ENCODE measurements at places on chromosomes 5 and 9. TPM values are rescaled to one million over a fixed set of nuclear protein-coding genes. Genes with fewer than 3 reads are reported as not detected.

DNA sequence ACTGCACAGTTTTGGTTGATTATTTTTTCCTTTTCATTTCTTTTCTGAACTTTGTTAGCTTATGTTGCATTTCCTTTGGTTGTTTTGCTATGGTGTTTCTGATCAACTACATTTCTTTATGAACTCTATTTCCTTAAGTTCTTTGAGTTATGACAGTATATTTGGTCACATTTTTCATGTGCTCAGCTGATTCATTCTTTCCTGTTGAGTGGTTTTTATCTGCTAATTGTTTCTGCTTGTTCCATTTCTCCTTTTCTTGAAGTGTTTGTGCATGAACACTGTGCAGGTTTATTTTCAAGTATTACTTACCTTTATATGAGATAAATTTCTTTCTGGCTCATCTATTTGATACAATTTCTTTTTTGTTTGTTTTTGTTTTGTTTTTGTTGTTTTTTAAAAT lies 50.9 kb upstream of the MACIR start:
- H3K27ac ChIP-seq: no peak overlapping the region
- no peaks in the 10 kb centered on the region for H3K27me3 ChIP-seq
- H3K36me3 ChIP-seq: no peaks in the 10 kb centered on the region
- H3K4me1 ChIP-seq: no peaks in the 10 kb centered on the region
- H3K4me3 ChIP-seq: no peak overlapping the region
- DNase-seq: no peak

DNA sequence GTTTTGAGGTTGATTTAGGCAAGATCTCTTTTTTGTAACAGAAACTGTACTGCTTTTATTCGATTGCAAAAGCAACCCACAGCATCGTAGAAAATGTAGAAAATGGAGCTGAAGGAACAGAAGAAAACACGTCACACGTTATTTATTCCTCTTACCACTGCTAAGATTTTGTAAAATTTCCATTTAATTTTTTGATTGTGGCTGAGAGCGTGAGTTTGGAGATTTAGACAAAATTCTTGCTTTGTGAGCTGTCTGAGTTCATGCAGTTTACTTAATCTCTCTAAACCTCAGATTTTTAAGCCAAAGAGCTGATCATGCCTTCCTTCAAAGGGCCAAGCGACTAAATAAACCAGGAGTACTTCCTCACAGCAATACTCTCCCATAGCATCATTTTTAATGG lies 24.8 kb downstream of the DPYSL3 start:
- peak overlapping the region; percentile 58 for H3K27ac ChIP-seq
- H3K36me3 ChIP-seq: no peaks in the 10 kb centered on the region
- no peaks in the 10 kb centered on the region for H3K27me3 ChIP-seq

- DNase-seq: no peak
- no peak overlapping the region for H3K4me3 ChIP-seq
- peaks cover 16% of the 10 kb centered on the region for H3K4me1 ChIP-seq
Measured at GRCh38 chr5:173454361-173454735, 126.1 kb upstream of the STC2 start.

- H3K27ac ChIP-seq: peak overlapping the region; percentile 55
- no peak overlapping the region for H3K4me3 ChIP-seq
- no peaks in the 10 kb centered on the region for H3K4me1 ChIP-seq
Measured at GRCh38 chr5:135986401-135986800, 31.6 kb upstream of the LECT2 start.

DNA sequence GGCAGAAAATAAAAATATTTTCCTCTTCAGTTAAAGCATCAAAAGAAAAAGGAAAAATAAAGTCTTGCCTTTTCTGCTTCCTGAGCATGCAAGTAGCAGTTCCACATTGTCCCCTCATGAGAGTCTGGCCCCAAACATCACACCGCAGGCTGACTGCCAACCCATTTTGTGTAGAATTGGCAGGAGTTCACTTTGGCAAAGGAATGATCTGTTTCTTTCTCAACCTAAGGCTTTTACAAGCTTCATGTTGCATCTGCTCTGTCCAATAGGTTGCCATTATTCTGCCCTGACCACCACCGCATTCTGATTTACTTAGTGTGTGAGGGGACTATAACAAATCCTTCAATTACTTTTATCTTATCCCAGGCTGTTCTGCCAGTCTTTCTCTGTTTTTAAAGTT lies 249.5 kb downstream of the ISL1 start:
- no peak for DNase-seq
- no peaks in the 10 kb centered on the region for H3K27me3 ChIP-seq
- H3K4me1 ChIP-seq: no peaks in the 10 kb centered on the region
- H3K4me3 ChIP-seq: no peak overlapping the region
- H3K27ac ChIP-seq: no peak overlapping the region

DNA sequence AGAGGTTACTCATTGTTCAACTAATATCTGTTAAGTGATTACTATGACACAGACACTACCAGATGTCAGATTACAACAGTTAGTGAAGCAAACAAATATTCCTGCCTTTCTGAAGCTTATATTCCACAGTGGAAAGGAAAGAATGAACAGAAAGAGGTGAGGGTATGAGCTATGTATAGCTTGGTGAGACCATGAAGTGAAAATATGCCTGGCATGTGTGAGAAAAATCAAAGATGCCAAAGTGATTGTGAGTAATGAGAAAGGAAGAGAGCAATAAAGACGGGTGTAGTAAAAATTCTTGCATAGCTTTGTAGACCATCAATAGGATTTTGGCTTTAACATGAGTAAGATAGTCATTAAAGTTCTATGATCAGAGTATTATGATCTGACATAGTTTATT lies 734.5 kb upstream of the NUDT12 start:
- no peaks in the 10 kb centered on the region for H3K4me1 ChIP-seq
- H3K4me3 ChIP-seq: no peak overlapping the region
- H3K27ac ChIP-seq: no peak overlapping the region

GRCh38 chr9:95517559-95518425 lies 1.0 kb upstream of the PTCH1 start:
- peak overlapping the region; percentile 60 for H3K4me3 ChIP-seq
- peaks cover 36% of the 10 kb centered on the region for H3K4me1 ChIP-seq
- H3K27ac ChIP-seq: peak overlapping the region; percentile 76
- no peak for DNase-seq
- no peaks in the 10 kb centered on the region for H3K36me3 ChIP-seq

- peak overlapping the region; percentile 92 for H3K27ac ChIP-seq
- peaks cover 38% of the 10 kb centered on the region for H3K4me1 ChIP-seq
- H3K4me3 ChIP-seq: no peak overlapping the region
- DNase-seq: no peak
Measured at GRCh38 chr9:121484651-121485446, 14.8 kb downstream of the GGTA1 start.

DNA sequence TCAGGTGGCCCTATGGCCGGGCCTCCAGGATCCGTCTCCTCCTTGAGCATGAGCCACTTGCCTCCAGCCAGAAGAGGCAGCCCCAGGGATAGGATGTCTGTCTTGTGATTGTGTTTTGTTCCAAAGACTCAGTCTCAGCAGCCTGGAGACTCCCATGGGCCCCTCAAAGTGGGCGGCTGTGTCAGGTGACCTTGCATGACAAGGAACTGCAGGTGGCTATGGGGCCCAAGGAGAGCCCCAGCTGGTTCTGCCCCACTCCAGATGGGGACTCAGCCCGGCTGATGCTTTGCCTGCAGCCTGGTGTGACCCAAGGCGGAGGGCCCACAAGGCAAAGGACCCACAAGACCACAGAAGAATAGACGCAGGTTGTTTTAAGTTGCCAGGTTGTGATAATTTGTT lies 284.3 kb upstream of the IRX4 start:
- H3K4me3 ChIP-seq: no peak overlapping the region
- H3K27ac ChIP-seq: no peak overlapping the region
- no peak for DNase-seq
- no peaks in the 10 kb centered on the region for H3K36me3 ChIP-seq
- H3K27me3 ChIP-seq: no peaks in the 10 kb centered on the region
- no peaks in the 10 kb centered on the region for H3K4me1 ChIP-seq

DNA sequence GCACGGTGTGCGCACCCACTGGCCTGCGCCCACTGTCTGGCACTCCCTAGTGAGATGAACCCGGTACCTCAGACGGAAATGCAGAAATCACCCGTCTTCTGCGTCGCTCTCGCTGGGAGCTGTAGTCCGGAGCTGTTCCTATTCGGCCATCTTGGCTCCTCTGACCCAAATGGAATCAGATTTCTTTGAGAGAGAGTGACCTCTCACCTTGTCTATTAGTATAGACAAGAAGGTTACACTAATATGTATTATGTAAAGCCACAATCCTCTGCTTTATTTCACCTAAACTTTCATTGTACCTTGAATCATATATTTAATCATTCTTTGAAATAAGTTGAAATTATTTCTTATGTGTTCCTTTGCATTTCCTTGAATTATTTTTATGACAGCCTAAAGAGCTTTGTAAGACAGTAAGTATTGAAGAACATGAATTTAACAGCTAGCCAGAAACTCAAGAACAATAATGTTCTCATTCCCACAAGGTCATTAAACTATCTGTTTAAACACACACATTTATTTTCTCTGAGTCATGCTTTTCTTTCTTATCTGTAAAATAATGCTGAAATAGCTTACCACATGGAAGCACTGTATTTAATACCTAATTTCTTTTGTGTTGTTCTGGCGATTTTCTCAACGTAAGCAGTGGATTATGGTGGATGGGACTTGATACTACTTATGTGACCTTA lies 91.8 kb upstream of the DMRTA1 start:
- no peak overlapping the region for H3K4me3 ChIP-seq
- H3K27me3 ChIP-seq: no peaks in the 10 kb centered on the region
- no peaks in the 10 kb centered on the region for H3K36me3 ChIP-seq
- no peaks in the 10 kb centered on the region for H3K4me1 ChIP-seq
- no peak overlapping the region for H3K27ac ChIP-seq

DNA sequence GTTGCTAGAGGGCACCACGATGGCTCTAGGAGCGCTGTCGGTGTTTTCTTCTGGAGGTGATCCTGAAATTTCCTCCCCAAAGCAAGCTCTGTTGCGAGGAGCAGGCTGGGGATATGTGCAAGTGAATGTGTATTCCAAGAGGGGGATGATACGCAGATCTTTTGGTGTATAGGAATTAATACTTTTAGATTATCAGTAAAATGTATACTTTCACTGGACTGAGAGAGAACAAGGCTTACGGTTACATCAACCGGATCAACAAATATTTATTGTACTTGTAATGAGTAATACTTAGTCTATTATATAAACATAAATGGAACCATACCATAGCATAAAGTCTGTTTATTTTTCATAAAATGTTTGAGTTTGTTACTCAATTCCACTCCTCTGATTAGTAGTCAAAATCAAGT lies 632 bp upstream of the PRKAA1 start:
- H3K36me3 ChIP-seq: no peaks in the 10 kb centered on the region
- H3K27ac ChIP-seq: peak overlapping the region; percentile 96
- peaks cover 47% of the 10 kb centered on the region for H3K4me1 ChIP-seq

DNA sequence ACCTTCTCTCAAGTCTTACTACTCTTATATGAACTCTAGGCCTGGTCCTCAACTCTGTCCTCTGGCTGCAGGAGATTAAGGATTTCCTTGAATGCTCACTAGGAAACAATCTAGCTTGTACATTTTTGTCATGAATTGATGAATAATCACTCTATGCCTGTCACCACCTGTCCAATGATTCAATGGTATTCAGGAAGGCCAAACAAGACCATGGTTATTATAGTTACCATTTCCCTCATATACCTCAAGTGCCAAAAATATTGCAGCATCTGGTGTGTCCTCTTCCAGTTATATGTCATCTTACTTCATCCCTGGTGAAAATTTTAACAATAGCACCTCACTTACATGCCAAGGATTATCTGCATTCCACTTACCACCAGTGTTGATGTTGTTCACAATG lies 179.0 kb upstream of the MOCS2 start:
- no peaks in the 10 kb centered on the region for H3K36me3 ChIP-seq
- no peaks in the 10 kb centered on the region for H3K27me3 ChIP-seq
- no peak overlapping the region for H3K27ac ChIP-seq
- DNase-seq: no peak

DNA sequence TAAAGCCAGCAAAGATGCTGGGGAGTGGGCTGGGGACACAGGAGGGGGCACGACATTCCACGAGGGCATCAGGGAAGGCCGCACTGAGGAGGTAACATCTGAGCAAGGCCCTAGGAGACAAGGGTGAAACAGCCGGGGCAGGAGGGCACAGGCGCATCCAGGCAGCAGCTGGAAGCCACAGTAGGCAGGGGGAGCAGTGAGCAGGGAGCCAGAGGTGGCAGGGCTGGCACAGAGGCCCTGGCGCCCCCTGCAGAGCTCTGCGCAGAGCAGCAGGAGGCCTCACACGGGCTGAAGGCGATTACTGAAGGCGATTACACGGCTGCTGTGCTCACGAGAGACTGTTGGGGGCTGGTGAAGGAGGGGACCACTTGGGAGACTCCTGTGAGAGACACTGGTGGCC lies 15.4 kb downstream of the LMAN2 start:
- no peak for DNase-seq
- peaks cover 47% of the 10 kb centered on the region for H3K36me3 ChIP-seq
- H3K4me1 ChIP-seq: peaks cover 20% of the 10 kb centered on the region
- no peak overlapping the region for H3K27ac ChIP-seq
- H3K4me3 ChIP-seq: no peak overlapping the region
- no peaks in the 10 kb centered on the region for H3K27me3 ChIP-seq

GRCh38 chr5:1769752-1770442 lies 29.7 kb downstream of the MRPL36 start:
- no peak for DNase-seq
- no peak overlapping the region for H3K4me3 ChIP-seq
- H3K36me3 ChIP-seq: no peaks in the 10 kb centered on the region
- H3K27me3 ChIP-seq: peaks cover 57% of the 10 kb centered on the region
- no peak overlapping the region for H3K27ac ChIP-seq

The ZNF608 gene
- 7.1 TPM for total RNA-seq

The KIF24 gene
- 2.9 TPM for total RNA-seq

The TAF11L10 gene
- total RNA-seq: not detected

The OXCT1 gene
- total RNA-seq: 26.2 TPM

The TAF9 gene
- 25.4 TPM for total RNA-seq

Data from esophagus squamous epithelium (tissue), 5 donors.